ENCODE measurements at places on chromosomes 7 and 10.

- DNase-seq, result no peak
These were observed 86.7 kb downstream of the MAD1L1 start for GRCh38 chr7:2145835-2146580.

- no peak for DNase-seq
These were observed 1.4 kb downstream of the ZMIZ1 start for GRCh38 chr10:79070081-79070605.

DNA sequence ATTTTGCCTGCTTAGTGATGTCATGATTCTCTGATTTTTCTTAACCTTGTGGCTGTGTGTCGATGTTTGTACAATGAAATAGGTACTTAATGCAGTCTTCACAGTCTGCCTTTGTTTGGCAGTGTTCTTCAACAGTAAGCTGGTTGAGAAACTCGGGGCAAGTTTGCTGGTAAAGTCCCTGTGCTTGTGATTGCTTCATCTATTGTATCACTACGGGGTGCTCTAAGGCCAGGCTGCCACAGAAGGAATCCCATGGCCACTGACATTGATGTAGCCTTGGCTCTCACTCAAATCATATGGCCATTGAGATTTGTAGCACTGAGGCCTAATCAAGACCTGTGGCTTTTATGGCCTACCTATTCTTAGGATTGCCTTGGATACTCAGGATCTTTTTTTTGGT, 33.5 kb upstream of the PRSS37 start:
- no peak for DNase-seq

- DNase-seq, result no peak
These were observed 22.3 kb upstream of the RHBDD2 start for GRCh38 chr7:75856536-75856935.

- no peak for DNase-seq
These were observed 131.0 kb upstream of the GAD2 start for GRCh38 chr10:26085549-26085948.

DNA sequence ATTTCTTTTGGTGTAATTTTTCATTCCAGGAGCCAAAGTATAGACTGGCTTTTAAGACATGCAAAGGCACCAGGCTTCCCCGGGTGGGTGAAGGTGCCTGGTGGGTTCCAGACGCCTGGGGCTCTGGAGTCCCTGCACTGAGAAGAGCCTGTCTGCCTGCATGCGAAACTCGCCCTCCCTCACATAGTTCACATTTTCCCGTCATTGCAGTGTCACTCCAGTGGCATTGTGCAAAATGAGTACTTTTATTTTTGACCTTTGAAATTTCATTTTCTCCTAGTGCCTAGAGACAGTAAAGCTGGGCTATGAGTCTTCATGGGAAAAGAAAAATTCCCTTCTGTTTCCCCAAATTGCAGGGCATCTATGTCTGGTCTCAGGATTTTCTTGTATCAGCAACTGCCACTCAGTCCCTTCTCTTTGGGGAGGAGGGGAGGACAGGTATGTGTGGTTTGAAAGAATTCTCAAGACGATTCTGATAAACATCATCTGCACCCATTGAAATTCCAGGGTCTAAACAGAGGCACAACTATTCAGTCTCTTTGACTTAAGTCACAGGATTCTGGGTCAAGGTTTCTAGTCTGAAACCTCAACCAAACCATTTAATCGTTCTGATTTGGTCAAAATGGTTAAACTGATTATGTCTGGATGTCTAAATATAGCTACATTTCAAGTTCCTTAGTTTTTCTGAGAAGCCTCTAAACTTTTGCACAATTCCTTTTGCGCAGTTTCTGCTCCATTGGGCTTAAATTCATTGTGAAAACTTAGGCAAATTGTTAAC, 107.8 kb downstream of the CYP26A1 start:
- no peak for DNase-seq

- no peak for DNase-seq
These were observed 148.4 kb downstream of the KLF6 start for GRCh38 chr10:3636356-3637181.

DNA sequence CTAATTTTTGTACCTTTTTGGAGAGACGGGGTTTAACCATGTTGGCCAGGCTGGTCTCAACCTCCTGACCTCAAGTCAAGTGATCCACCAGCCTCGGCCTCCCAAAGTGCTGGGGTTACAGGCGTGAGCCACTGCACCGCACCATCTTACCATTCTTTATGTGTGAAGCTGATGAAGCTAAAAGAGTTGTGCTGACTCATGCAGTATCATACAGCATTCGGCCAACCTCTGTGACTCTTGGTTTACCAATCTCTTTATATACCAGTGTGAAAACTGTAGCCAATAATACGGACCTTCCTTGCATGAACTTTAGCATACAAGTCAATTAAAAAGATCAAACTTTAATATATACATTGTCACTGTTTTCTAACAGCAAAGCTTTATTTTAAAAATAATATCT, 878.2 kb upstream of the MBL2 start:
- DNase-seq, result no peak

GRCh38 chr7:28688651-28689050, 269.5 kb downstream of the TRIL start:
- DNase-seq, result no peak

DNA sequence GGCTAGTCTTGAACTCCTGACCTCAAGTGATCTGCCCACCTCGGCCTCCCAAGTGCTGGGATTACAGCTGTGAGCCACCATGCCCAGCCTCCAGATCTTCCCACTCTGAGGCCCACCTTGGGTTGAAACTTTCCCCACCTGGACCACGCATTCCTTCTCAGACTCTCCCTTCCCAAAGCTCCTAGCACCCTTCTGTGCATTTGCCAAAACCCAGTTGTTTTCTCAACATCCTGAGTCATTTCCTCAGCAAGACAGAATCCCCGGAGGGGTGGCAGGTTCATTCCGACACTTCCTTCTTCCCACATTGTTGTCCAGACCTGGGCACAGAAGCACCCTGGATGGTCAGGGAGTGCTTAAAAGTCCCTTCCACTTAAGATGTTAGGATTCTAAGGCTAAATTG, 28.9 kb downstream of the BAG3 start:
- DNase-seq, result no peak

DNA sequence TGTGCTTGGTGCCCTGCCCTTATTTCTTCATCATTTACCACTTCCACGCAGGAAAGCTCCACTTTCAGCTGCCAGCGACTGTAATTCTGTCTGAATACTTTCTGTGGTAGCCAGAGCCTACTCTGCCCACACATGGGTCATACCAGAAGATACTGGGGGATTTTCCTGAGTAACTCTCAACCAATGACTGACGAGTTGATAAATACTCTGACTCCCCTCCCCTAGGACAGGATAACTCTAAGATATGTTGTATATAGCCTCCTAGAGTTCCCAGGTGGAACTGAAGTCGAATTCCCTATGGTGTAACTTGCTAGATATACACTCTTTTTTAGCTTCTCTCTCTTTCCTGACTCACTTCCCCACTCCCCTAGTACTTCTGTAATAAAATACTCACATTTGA, 29.8 kb downstream of the SEM1 start:
- no peak for DNase-seq

DNA sequence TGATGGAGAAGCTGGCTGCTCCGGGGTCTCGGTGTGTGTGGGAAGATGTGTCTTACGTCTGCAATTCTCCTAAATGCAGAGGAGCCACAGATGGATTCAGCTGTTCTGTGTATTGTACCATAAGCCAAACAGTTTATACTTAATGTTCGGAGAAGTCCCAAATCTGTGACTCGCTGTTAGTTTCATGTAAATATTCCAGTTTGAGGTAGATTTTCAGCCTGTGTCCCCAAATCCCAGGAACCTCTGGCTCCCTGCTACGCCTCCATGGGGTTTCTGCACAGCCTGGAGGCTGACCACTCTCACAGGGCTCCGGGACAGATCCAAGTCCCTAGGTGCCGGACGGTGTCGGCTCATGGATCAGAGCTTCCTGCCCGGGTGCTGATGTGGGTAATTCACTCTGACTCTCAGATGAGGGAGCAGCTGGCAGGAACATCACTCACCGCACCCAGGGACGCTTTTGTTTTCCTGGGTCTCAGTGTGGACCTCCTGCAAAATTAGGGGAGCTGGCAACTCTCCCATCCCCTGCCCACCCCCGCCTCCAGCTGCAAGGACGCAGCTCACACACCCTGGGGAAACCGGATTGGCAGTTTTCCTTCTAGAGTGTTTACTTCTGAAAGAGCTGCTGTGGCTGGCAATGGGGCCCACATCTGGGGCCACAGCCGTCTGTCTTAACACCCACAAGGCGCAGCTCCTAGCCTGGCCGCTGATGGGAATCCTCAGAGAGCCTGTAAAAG, 421.1 kb upstream of the FOXK1 start:
- no peak for DNase-seq

- DNase-seq, result no peak
These were observed 36.6 kb upstream of the CCAR1 start for GRCh38 chr10:68684413-68684812.

DNA sequence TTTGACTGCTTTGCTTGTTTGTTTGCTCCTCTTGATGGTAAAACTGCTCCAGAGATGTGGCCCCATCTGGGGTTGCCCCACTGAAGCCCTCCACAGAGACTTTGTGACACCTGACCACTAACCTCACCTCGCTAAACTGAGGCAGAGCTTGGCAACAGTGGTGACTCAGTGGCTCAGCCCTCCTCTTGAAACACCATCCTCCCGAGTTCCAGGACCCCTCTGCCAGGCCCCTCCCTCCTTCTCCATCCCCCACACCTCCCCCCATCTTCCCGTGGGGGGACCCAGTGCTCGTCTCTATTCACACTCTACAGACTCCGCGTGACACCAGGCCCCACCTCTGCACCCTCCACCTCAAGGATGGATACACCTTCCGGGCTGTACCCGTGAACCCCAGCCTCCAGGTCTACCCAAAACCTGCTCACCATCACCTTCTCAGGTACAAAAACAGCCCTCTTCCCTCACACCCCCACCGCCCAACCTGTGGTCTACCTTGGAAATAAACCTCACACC, 19.0 kb upstream of the RET start:
- DNase-seq, result no peak

DNA sequence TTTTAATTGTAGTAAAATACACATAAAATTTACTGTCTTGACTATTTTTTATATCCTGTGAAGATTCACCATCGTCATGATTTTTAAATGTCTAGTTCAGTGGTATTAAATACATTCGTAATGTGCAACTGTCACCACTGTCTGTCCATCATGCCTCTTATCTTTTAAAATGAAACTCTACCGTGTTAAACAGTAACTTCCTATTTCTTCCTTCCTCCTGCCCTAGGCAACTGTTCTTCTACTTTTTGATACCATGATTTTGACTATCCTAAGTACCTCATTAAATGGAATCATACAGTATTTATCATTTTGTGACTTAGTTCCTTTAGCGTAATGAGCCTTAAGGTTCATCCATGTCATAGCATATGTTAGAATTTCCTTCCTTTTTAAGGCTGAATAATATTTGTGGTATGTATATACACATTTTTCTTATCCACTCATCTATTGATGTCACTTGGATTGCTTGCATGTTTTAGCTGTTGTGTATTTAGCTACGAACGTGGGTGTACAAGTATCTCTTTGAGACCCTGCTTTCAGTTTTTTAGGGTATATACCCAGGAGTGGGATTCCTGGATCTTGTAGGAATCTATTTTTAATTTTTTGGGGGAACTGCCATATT, 13.5 kb downstream of the SLK start:
- DNase-seq, result no peak
